ENCODE measurements at places on chromosomes 4 and X.

- peak; percentile 70 for DNase-seq
Measured at GRCh38 chr4:70704215-70704930, 16.0 kb downstream of the UTP3 start.

- no peak for DNase-seq
Measured at GRCh38 chr4:3390288-3390811, 51.4 kb upstream of the HGFAC start.

- no peak for DNase-seq
Measured at GRCh38 chrX:155061760-155062159, 9.2 kb downstream of the CMC4 start.

- no peak for DNase-seq
Measured at GRCh38 chr4:47075919-47076318, 44.6 kb downstream of the GABRB1 start.

- DNase-seq: no peak
Measured at GRCh38 chr4:72320223-72320948, 248.6 kb downstream of the ADAMTS3 start.

DNA sequence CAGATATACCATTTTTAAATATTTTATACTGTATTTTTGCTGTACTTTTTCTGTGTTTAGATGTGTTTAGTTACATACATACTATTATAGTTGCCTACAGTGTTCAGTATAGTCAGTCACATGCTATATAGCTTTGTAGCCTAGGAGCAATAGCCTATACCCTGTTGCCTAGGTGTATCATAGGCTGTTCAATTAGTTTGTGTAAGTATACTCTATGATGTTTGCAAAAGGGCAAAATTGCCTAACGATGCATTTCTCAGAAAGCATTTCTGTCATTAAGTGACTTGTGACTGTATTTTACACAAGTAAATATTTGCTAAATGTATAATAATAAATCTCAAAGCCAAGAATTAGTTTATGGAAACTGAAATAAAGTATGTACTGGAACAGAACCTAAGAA, 9.5 kb downstream of the ETFDH start:
- DNase-seq: no peak

DNA sequence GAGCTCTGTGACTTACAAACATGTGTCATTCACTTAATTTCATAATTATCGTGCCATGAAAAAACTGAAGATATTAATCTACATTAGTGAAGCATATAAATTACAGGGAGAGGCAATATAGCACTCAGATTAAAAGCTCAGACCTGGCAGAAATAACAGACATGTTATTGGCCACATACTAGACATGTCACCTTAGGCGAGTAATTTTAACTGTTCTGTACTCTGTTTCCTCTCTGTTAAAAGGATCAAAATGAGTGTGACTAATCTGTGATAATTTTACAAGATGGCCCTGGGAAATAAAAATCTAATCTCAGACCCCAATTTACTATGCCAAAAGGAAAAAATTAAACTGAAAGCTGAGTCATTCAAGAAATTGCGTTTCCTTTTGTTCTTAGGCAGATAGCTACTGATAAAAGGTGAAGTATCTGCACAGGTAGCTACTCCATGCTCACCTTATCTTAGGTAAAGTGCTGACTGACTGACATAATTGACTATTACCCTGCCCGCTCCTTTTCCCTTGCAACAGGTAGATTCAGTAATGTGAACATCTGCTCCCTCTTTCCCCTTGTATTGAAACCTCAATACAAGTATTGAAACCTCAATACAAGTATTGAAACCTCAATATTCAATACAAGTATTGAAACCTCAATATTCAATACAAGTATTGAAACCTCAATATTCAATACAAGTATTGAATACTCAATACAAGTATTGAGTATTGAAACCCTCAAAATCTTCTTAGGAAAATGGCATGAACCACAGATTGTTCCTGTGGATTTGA, 33.2 kb downstream of the RELL1 start:
- no peak for DNase-seq

- DNase-seq: peak; percentile 80
Measured at GRCh38 chr4:19936476-19936875, 315.2 kb upstream of the SLIT2 start.

Measured in AG08395 (cell line).